ENCODE measurements at places on chromosomes 1 and 21.

GRCh38 chr1:114755006-114755931 lies 2.5 kb downstream of the CSDE1 start:
- no peak for DNase-seq

GRCh38 chr1:169604781-169605560 lies 18.7 kb upstream of the F5 start:
- DNase-seq = no peak

DNA sequence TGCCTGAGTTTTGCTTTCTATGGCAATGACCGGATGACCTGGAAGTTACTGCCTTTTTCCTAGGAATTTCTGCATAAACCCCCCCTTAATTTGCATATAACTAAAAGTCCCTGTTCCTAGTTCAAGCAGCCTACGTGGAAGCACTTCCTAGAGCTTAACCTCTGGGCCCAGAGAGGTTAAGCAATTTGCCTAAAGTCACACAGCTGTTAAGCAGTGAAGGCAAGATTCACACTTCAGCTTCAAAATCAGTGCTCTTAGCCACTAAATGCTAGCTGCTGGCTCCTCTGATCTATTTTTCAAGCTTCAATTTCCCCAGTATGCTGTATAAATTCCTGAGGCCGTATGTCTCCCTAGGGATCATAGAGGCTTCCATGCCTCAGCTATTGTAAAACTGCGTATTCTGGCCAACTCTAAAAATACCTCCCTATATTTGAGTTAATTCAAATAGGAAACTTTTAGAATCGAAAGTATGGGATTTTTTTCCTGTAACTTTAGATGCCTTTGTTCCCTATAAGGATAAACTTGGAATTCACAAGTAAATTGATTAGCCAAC lies 53.1 kb upstream of the CD5L start:
- no peak for DNase-seq

GRCh38 chr1:115655916-115656315 lies 14.1 kb downstream of the VANGL1 start:
- DNase-seq = no peak

- no peak for DNase-seq
Observed at GRCh38 chr1:59803458-59804038, 11.2 kb upstream of the HOOK1 start.

GRCh38 chr1:109783436-109783835 lies 19.7 kb upstream of the EPS8L3 start:
- no peak for DNase-seq

DNA sequence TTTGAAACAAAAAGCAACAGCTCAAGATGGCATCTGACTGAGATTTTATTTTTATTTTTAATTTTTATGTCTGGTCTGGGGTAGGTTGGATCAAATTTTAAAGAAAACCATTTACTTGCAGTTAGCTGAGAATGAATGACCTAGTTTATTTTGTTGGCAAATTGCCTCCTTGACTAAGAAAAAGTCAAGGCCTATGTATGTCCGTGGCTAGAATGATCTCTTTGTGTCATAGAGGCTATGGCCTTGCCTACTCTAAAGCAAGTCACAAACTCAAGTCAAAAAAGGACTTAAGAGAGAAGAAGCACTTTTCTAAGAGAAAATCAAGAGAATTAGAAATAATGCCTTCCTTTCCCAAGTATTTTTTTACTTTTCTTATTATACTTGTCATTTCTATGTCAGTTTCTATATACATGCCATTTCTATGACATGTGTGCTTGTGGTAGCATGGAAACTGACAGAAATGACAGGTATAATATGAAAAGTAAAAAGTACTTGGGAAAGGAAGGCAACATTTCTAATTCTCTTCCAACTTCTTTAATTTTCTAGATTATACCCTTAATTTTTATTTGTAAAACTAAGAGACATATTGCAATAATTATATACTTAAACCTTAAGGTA lies 136.7 kb downstream of the CENPF start:
- no peak for DNase-seq

DNA sequence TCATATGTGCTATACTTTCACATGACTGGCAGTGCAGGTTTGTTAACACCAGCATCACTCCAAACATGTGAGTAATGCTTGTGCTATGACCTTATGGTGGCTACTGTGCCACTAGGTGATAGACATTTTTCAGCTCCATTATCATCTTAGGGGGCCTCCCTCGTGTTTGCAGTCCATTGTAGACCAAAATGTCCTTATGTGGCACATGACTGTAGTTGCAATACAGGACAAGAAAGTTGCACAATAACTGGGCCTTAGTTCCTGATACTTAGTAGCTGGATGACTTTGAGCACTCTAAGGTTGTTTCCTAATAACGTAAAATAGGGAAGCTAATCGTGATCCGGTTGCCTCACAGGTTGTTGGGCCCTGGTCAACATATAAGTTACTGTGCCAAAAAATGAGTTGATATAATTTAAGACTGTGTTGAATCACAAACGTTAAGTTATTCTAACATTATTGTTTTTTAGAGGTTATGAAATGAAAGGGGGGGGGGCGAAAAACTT lies 511 bp upstream of the SNX27 start:
- DNase-seq = no peak

DNA sequence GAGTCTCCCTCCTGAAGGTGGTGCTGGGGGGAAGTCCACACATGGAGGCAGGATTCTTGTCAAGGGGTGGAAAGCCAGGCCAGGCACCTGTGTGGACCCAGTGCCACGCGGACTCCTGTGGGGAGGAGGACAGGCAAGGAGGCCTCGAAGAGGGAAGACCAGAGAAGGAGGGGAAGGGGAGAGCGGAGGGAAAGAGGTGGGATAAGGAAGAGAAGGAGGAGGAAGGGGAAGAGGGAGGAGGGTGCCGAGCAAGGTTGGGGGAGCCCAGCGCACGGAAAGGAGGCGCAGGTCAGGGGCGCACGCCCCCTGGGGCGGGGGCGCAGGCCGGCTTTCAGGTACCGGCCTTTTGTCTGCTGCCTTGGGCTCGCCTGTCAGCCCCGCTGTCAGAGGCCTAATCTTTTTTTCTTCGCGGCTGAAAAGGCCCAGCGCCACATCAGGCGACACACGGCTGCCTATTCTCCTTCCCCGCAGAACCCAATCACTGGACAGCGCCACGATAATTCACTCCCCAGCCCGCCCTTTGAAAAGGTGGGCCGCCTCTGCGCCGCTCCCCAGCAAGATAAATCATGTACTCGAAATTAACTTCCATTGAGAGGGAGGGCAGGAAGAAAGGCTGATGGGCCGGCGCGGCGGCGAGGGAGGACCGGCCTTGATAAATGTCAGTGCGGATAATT lies 42.5 kb downstream of the PRDM16 start:
- DNase-seq = no peak

DNA sequence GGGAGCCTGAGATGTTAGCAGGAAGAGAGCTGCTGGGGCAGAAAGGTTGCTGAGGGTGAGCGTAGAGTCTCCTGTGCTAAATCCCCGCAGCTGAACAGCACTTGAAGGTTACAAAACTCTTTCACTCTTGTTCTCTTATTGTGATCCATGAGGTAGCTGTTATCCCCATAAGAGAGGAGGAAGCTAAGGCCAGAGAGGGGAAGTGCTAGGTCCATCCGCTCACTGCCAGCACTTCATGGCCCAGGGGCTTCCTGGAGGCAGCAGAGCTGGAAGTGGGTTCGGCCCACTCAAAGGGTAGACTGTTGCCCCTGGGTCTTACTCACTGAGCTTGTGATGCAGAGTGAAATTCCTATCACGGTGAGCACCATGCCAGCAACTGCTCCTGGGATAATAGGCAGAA lies 5.6 kb downstream of the TMEM234 start:
- no peak for DNase-seq

- no peak for DNase-seq
Observed at GRCh38 chr1:236458996-236459395, 64.8 kb upstream of the LGALS8 start.

- DNase-seq = no peak
Observed at GRCh38 chr21:45457161-45457831, 52.3 kb downstream of the COL18A1 start.

DNA sequence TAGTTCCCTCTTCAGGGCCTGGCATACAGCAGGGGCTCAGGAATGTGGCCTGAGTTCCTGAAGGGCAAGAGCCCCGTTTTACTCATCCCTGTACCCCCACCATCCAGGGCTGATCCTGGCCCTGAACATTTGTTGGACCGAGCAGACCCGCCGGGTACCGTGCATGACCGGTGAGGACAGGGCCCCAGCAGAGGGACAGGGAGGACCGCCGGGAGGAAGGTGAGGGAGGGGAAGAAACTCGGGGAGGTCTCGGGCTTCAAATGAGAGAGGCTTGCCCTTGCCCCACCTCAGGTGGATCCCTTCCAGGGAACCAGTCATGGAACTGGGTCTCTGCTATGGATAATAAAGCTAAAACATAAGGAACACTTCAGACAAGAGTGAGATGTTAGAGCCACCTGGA lies 167.8 kb upstream of the KLHDC7A start:
- DNase-seq = no peak

GRCh38 chr1:1058921-1059493 lies 15.1 kb downstream of the RNF223 start:
- DNase-seq = no peak

GRCh38 chr1:226875641-226876295 lies 5.4 kb downstream of the PSEN2 start:
- DNase-seq = no peak

DNA sequence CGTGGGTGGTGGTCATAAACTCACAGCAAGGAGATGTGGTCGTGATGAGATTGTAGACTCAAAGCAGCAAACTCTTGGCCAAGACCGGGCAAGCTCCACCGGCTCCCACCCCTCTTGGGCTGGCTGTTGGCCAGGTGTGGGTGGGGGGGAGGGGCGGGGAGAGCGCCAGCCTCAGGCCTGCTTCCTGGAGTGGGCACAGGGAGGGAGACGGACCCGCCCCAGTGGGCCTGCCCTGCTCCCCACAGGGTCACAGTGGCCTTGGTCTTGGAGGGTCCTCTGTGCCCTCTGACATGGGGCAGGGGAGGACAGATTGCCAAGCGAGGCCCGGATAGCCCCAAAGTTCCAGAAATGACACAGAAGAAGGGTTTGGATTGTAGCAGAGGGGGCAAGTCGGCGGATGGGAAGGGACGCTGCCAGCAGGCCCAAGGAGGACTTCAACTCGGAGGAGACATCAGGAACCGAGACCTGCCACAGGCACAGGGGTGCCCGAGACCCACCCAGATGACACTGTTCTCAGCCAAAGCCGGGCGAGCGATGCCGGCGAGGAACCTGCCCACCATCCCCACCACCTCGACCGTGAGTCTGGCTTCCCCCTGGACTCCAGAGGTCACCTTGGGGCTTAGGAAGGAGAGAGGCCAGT lies 85.4 kb upstream of the ACTRT2 start:
- DNase-seq = no peak

DNA sequence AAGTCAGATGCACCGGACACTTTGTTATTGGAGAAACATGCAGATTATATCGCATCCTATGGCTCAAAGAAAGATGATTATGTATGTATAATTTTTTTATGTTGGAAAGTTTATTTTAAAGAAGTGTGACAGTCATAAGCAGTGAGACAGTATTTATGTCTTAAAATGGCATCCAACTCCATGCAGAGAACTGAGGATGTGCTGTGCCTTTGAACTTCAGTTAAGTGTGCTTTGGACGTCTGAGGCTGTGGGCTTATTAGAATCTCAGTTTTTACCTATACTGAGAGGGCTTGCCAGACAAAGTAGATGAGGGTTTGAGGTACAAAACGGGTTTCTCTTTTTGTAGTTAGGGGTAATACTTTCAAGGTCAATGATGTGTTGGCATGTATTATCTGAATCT lies 1.5 kb downstream of the RABGGTB start:
- no peak for DNase-seq

DNA sequence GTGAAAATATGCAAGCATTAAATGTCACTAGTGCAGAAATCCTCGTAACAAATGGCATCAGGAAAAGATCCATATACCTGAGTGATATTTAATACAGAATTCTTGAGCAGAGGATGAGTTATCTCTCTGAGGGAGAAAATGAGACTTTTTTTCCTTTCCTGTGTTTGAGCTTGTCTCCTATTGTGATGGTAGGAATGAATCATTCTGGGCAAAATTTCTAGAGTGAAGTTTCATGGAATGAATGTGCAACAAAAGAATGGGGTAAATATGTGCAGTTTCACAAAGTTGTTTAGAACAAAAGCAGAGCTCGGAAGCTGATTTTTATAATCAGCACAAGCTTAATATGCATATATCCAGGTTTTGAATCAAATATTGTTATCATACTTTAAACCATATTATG lies 4.6 kb downstream of the CTPS1 start:
- DNase-seq = no peak

GRCh38 chr1:80917225-80917624 lies 883.5 kb upstream of the ADGRL2 start:
- no peak for DNase-seq
